Nephron progenitor cell (in vitro differentiated cells): ENCODE measurements at places on chromosomes 5 and 9.

GRCh38 chr9:134365115-134365596, 38.9 kb downstream of the RXRA start:
- no peak for DNase-seq

GRCh38 chr5:158320178-158320674, 461.3 kb upstream of the CLINT1 start:
- no peak for DNase-seq

DNA sequence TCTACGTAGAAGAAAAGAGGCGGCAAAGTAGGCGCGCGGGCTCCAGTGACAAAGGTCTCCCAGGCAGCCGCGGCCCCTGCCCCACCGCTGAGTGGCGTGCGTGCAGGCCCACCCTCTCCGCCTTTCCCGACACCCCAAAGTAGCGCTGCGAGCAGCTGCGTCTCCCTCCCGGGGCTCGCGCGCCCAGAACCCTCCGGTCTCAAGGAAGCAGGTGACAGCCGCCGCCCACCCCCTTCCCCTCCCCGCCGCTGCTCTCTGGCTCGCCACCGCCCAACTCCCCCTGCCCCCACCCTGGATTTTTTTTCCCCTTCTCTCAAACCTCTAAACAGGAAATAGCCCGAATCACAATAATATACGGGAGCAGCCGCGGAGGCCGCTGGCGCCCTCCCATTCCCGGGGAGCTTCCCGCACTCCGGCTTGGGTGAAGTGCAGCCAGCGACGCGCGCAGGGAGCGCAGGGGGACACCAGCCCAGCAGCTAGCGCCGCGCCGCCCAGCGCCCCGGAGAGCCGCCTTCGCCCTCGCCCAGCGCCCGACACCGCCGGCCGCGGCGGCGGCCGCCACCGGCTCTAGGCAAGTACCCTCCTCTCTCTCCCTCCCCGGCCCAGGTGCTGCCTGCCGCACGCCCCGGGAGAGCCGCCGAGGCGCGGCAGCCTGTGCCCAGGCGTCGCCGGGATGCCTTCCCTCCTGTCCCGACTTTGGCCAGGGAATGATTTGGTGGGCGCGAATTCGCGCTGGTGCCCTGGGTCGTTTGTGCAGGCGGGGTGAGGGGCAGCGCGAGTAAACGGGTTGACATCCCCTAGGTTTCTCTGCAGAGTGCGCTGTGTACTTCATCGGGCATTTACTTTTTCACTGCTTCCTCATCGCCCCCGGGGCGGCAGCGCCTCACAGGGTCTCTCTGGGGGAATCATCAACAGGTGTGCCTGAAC, 52.7 kb upstream of the TJP2 start:
- DNase-seq = peak; percentile 71

GRCh38 chr9:89748021-89748670, 143.3 kb downstream of the GADD45G start:
- no peak for DNase-seq

GRCh38 chr5:160312134-160312959, at the start of gene CCNJL:
Gene CCNJL (minus strand): TSS chr5:160312564. CDS start chr5:160311923, 641 bp downstream.
- peak; percentile 89 for DNase-seq
